Neuronal stem cell (in vitro differentiated cells): ENCODE measurements at places on chromosomes 2 and 18.

- H3K4me1 ChIP-seq = no peaks in the 10 kb centered on the region
- H3K36me3 ChIP-seq = peaks cover 35% of the 10 kb centered on the region
- H3K27me3 ChIP-seq = no peaks in the 10 kb centered on the region
- DNase-seq = no peak
These were observed 20.7 kb downstream of the FOSL2 start for GRCh38 chr2:28413152-28413898.

DNA sequence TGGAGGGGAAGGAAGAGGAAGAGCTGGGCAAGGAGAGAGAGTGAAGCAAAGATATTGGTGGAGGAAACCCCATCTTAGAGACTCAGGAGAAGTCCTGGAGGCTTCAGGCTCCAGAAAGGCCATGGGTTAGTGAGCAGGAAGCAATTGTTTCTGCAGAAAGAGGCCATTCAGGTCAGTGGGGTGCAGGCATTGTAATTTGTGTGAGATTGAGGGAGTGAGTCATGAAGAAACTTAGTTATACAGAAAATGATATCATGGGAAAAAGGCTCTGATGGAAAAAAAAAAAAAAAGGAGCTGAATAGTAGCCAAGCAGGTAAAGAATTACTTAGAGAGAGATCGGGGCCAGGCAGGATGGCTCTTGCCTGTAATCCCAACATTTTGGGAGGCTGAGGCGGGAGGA is 4.0 kb downstream of the EMILIN2 start:
- no peak overlapping the region for H3K27ac ChIP-seq
- H3K36me3 ChIP-seq = no peaks in the 10 kb centered on the region
- peaks cover 4% of the 10 kb centered on the region for H3K4me1 ChIP-seq
- DNase-seq = no peak
- peaks cover 32% of the 10 kb centered on the region for H3K27me3 ChIP-seq
- H3K4me3 ChIP-seq = no peak overlapping the region

GRCh38 chr18:48186131-48186766 is 222.9 kb downstream of the ZBTB7C start:
- DNase-seq = peak; percentile 51
- no peak overlapping the region for H3K4me3 ChIP-seq
- no peak overlapping the region for H3K27ac ChIP-seq
- no peaks in the 10 kb centered on the region for H3K36me3 ChIP-seq

GRCh38 chr2:26088038-26088643 is 54.3 kb downstream of the RAB10 start:
- no peak for DNase-seq
- no peak overlapping the region for H3K27ac ChIP-seq
- no peaks in the 10 kb centered on the region for H3K4me1 ChIP-seq
- H3K36me3 ChIP-seq = peaks cover 16% of the 10 kb centered on the region

GRCh38 chr2:148888986-148889385 is 14.0 kb downstream of the KIF5C start:
- no peaks in the 10 kb centered on the region for H3K27me3 ChIP-seq
- H3K36me3 ChIP-seq = peaks cover 3% of the 10 kb centered on the region
- peaks cover 7% of the 10 kb centered on the region for H3K4me1 ChIP-seq
- no peak overlapping the region for H3K27ac ChIP-seq
- DNase-seq = no peak
- H3K4me3 ChIP-seq = no peak overlapping the region

GRCh38 chr18:50569930-50570329 is 10.0 kb downstream of the MAPK4 start:
- no peak overlapping the region for H3K4me3 ChIP-seq
- no peaks in the 10 kb centered on the region for H3K27me3 ChIP-seq
- no peak overlapping the region for H3K27ac ChIP-seq

- H3K4me1 ChIP-seq = no peaks in the 10 kb centered on the region
- H3K36me3 ChIP-seq = no peaks in the 10 kb centered on the region
- no peak for DNase-seq
- no peak overlapping the region for H3K27ac ChIP-seq
- H3K4me3 ChIP-seq = no peak overlapping the region
These were observed 124.0 kb upstream of the CAVIN2 start for GRCh38 chr2:191970867-191971266.

- peaks cover 3% of the 10 kb centered on the region for H3K4me1 ChIP-seq
- DNase-seq = no peak
- H3K4me3 ChIP-seq = no peak overlapping the region
- H3K27me3 ChIP-seq = no peaks in the 10 kb centered on the region
These were observed 75.6 kb upstream of the MGAT5 start for GRCh38 chr2:134178138-134178877.

DNA sequence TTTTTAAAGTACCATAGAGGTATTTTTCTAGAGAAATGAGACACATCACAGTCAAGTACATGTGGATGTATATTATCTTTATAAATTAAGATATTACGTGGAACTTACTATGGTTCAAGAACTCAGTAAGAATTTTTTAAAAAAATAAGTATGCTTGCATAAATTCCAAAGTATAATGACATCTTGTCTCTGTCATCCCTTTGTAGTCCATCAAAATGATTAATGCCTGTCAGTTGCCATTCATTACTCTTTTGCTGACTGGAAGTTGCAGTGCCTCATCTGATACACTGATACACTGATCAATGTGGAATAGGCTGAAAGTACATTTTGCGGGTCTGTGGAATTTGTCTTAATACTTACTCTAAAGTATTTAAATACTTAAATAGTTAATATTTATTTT is 177.2 kb downstream of the GALNT13 start:
- H3K4me1 ChIP-seq = no peaks in the 10 kb centered on the region
- H3K27me3 ChIP-seq = no peaks in the 10 kb centered on the region
- no peaks in the 10 kb centered on the region for H3K36me3 ChIP-seq
- H3K4me3 ChIP-seq = no peak overlapping the region

DNA sequence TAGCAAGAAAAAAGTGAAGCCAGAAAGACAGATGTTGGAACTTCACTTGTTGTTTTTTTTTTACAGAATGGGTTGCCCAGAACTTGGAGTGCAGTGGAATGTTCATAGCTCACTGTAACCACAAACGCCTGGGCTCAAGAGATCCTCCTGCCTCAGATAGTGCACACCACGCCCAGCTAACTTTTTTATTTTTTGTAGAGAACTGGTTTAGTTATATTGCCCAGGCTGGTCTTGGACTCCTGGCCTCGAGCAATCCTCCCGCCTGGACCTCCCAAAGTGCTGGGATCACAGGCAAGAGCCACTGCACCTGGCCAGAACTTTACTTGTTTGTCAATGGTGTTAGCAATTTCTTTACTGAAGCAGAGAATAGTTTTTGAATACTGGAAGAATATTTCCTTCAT is 11.9 kb upstream of the ASPRV1 start:
- no peaks in the 10 kb centered on the region for H3K36me3 ChIP-seq
- H3K4me1 ChIP-seq = no peaks in the 10 kb centered on the region
- H3K27ac ChIP-seq = no peak overlapping the region
- no peak overlapping the region for H3K4me3 ChIP-seq
- H3K27me3 ChIP-seq = no peaks in the 10 kb centered on the region
- DNase-seq = no peak
